ENCODE measurements at places on chromosomes 5 and 9. TPM values are rescaled to one million over a fixed set of nuclear protein-coding genes. Genes with fewer than 3 reads are reported as not detected.

Gene MAMDC2
- 9.0 TPM for total RNA-seq

- no peak for DNase-seq
These were observed 25.2 kb downstream of the LNPEP start for GRCh38 chr5:96961053-96961452.

DNA sequence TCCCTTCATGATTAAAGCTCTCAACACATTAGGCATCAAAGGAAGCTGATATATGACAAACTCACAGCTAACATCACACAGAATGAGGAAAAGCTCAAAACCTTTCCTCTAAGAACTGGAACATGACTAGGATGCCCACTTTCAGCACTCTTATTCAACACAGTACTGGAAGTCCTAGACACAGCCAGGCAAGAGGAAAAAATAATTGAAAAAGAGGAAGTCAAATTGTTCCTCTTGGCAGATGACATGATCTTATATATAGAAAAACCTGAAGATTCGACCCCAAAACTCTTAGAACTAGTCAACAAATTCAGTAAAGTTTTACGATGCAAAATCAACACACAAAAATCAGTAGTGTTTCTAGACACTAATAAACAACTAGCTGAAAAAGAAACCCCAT is 144.3 kb upstream of the NREP start:
- no peak for DNase-seq

GRCh38 chr9:95511952-95512708 is 4.6 kb downstream of the PTCH1 start:
- DNase-seq: no peak

- DNase-seq: no peak
These were observed 20.0 kb downstream of the APC start for GRCh38 chr5:112757468-112758208.

DNA sequence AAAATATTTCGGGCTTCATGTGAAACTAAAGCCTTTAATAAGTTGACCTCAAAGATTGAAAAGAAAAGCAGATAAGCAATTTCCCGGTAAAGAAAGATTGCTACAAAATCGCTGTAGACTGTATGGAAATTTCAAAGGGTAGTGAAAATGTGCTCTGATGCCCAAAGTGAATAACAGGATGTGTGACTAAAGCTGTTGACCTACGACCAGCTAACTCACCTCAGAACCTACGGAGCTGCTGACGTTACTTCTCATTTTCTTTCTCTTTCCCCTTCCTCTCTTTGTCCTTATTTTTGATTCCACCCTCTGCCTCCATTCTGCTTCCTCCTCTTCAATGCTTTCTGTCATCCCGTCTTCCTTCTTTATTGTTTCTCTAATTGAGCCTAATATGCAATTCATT is 103.2 kb downstream of the PDE4D start:
- no peak for DNase-seq
